ENCODE measurements at places on chromosomes 12 and 14.
A peak's percentile ranks its signal among the peaks of the same experiment; 100 is the strongest.

DNA sequence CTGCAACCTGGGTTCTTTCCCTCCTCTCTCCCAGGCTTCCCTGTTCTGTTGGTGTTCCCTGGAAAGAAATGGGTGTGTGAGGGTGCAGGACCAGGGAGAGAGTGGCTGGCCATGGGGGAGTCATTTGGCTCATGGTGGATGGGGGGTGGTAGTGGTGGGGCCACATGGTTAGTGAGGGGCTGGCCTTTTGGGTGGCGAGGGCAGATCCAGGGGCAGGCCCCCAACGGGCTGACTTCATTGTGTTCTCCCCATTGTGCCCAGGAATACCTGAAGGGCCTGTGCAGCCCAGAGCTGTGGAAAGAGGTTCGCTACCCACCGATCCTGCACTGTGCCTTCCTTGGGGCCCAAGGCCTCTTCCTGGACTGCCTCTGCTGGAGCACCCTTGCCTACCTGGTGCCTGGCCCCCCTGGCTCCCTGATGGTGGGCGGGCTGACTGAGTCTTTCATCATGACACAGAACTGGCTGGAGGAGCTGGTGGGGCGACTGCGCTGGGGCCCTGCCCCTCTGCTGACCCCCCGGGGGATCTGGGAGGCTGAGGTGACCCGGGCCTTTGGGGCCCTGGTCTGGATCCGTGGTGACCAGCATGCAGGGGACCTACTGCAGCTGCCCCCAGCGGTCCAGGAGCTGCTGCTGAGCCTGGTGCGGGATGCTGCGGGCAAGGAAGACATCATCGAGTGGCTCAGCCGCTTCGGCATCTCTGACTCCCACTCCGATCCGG is 9.0 kb downstream of the NYNRIN start:
- no peak for DNase-seq

DNA sequence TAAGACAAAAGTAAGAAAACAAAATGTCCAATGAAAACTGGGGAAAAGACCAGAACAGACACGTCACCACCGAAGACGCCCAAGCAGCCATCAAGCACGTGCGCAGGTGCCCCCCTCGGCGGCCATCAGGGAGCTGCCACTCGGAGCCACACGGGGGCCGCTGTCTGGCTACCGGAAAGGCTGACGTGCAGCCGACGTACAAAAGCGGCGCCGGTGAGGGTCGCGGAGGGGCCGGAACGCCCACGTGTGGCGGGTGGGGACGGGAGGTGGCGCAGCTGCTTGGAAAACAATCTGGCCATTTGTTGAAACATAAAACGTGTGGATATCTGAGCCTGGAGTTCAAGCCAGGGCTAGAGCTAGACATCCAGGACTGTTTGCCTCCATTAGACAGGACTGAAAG is 60.7 kb downstream of the GALNT9 start:
- DNase-seq, result no peak

DNA sequence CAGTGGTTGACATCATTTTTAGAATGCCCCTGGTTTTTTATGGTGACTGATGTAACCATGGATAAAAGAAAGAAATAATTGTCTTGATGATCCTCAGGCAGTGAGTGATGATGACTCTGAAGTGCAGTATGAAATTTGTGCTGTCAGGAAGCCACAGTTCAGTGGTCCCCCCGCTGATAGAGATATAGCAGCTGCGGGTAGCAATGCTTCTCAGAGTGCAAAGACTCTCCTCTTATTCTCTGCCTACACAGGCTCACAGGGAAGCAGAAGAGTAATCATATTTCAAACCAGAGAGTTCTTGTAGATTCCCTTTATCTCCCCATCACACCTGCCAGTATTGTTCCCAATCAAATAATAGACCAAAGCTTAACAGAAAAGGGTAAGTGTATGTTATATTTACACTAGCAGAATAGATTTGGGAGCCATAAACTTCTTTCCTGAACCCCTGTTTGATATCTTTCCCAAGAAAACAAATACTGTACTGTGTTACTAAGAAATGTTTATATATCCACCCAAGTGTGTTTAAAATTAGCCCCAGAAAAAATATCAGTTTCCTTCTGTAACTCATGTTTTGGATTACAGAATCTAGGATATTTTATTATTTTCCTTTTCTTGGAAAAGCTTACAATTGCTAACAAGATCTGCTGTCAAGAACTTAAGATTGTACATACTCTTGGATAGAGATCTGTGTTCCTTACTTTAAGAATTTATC is 1817.4 kb upstream of the FLRT2 start:
- DNase-seq, result no peak

- peak; percentile 23 for DNase-seq
These were observed 302.3 kb upstream of the TMEM132C start for GRCh38 chr12:127964717-127965116.

- no peak for DNase-seq
These were observed 86.5 kb downstream of the CRACR2A start for GRCh38 chr12:3666441-3666840.

DNA sequence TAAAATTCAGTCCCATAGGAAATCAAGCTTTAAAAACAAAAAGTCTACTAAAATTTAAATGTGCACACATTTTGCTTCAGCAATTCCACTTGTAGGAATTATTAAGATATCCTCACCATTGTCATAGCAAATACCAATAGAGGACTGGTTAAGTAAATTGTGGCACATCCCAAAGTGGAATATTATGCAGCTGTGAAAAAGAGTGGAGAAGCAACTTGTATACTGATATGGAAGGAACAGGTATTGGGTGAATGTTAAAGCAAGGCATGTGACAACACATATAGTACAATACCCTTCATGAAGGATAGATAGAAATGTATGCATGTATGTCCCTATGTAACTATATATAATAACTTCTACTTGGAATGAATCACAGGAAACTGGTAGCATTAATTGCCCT is 11.9 kb downstream of the KRT8 start:
- DNase-seq, result no peak

DNA sequence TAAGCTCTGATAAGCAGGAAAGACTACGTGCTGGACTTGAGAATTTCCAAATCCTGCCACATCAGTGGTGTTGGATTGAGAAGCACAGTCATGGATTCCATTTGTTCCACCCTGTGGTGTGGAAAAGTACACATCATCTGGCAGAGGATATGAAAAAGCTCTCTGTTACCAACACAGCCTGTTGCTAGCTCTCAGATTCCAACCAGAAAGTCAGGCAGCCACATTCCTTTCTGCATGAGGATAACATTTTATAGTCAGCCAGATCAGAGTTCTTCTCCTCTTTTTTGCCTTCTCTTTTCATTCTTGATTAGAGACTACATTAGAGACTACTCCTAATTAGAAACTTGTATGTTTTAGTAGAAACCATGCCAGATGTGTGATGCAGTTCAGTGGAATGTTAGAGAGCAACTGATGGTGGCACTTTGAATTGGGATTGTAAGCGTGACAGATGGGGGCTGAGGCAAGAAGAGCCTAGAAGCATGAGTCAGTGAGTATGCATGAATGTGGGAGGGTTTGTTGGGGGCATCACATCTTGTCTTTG is 61.2 kb upstream of the STXBP6 start:
- DNase-seq, result peak; percentile 98

DNA sequence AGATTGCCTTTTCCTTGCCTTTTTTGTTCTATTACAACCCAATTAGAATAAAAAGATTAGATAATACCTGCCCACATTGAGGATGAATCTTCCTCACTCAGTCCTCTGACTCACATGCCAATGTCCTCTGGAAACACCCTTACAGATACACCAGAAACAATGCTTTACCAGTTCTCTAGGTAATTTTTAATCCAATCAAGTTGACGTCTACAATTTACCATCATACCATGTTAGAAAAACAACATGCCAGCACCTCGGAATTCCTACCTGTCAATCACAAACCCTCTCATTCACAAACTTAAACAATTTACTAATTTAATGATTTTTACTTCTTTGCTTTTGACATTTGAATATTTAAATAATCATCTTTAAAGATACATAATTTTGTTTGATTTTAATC is 953.8 kb downstream of the TRHDE start:
- DNase-seq, result no peak

DNA sequence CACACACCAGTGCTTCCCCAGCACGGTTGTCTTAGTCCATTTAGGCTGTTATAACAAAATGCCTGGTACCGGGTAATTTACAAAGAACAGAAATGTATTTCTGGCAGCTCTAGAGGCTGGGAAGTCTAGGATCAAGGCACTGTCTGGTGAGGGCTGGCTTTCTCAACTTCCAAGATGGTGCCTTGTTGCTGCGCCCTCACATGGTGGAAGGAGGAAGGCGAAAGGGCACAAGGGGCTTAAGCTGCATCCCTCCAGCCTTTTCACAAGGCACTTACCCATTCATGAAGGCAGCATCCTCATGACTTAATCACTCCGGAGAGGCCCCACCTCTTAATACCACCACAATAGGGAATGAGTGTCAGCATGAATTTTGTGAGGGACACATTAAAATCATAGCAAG is 155.5 kb downstream of the SLC15A5 start:
- no peak for DNase-seq

DNA sequence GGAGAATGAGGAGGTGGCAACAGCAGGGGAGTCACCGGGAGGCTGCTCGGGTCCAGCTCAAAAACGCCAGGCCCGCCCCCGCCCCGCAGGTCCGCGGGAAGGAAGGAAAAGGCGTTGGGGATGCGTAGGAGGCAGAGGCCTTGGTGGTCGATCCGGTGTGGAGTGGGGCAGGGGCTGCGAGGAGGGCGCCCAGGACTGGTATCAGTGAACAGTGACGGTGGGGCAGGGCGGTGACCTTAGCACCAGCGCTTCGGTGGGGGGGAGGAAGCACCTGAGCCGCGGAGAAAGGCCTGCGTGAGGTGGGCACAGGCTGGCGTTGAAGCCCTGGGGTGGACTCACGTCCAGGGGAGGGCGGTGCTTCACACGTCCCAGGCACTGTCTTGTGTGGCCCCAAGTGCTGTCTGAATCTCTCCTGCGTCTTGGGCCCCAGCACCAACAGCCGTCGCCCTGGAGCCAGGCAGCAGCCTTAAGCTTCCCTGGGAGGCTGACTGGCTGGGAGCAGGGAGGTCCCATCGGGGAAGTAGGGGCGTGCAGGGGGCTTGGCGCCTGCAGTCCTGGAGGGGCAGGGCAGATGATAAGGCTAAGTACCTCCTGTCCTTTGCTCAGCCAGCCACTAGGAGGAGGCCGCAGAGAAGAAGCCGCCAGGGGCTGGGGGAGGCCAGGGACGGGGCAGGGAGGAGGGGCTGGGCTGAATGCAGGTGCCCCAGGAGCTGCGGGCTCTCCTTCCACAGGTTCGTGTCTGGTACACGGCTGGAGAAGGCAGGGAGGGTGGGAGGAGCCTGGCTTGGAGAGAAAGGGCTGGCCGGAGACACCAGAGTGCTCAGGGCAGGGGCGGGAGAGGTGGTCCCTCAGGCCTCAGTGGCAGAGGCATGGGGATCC is 26.5 kb downstream of the ZBTB42 start:
- DNase-seq, result no peak

GRCh38 chr12:4285070-4285469 is 11.5 kb downstream of the CCND2 start:
- no peak for DNase-seq

GRCh38 chr12:88122666-88123065 is 19.2 kb downstream of the CEP290 start:
- no peak for DNase-seq

- no peak for DNase-seq
These were observed 817 bp downstream of the STXBP6 start for GRCh38 chr14:25049093-25049567.

GRCh38 chr12:132014915-132015280 is 65.2 kb downstream of the EP400 start:
- DNase-seq, result no peak

GRCh38 chr14:65709576-65709975 is 297.0 kb downstream of the FUT8 start:
- DNase-seq, result no peak

DNA sequence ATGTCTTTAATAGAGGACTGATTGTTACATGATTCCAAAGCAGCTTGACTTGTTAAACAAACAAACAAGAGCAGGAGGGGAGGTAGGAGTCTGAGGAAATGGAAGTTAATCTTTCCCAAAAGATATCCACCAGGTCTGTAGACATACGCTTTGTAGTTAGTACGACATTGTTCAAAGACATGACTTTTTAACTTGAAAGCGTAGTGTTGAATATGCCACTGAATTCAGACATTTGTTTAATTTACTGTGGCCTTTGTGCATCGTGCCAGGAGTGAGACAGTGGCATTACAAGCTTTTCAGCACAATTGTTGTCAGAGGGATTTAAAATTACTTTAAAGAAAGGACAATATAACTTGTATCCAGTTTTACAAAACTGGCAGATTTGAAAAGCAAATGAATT is 53.0 kb downstream of the SAV1 start:
- no peak for DNase-seq

DNA sequence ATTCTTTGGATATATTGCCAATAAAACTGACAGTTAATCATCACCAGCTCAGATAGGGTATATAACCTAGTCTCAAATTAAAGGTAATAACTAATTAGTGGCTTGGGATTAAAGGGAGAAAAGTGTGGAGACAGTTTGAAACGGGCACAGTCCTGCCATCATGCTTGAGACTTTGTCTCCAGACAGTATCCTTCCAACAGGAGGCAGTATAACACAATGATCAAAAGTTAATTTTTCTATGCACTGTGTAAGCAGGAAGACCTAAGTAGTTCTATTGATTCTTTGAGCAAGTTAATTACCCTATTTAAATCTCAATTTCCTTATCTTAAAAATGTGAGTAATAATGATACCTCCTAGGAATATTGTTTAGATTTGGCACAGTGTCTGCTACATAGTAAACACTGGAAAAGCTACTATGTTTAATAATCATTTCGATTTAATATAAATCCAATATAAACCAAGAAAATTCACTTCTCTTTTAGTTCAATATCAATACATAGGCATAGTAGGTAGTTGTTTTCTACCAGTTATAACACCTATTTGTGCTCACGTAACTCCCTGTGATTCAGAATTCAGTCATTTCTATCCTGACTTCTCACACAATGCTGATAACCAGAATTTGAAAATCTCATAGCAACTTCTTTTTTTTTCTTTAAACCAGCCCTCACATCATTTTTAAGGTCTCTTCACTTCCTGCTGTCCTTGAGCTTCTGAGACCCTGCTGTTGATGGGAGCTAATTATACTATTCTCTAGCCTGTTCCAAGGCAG is 53.7 kb downstream of the GALNT4 start:
- DNase-seq, result no peak

- no peak for DNase-seq
These were observed 55.4 kb downstream of the GALNT9 start for GRCh38 chr12:132273992-132274334.

DNA sequence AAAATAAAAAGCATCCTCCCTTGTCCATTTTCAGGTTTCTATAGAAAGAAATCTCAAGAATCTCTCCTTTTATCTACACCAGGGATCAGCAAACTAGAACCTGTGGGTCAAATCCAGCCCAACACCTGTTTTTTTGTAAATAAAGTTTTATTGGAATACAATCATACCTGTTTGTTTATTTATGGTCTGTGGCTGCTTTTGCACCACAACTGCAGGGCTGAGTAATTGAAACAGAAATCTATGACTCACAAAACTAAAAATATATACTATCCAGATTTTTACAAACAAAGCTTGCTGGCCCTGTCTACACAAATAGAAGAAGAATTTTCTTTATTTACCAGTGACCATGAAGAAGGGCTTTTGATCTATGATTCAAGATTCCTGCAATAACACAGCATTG is 95.1 kb upstream of the COCH start:
- DNase-seq, result no peak
